Fibroblast of skin of abdomen (primary cell): ENCODE measurements at places on chromosomes 6 and 20.

GRCh38 chr6:169862043-169862891, 110.8 kb downstream of the ERMARD start:
- no peak for DNase-seq

DNA sequence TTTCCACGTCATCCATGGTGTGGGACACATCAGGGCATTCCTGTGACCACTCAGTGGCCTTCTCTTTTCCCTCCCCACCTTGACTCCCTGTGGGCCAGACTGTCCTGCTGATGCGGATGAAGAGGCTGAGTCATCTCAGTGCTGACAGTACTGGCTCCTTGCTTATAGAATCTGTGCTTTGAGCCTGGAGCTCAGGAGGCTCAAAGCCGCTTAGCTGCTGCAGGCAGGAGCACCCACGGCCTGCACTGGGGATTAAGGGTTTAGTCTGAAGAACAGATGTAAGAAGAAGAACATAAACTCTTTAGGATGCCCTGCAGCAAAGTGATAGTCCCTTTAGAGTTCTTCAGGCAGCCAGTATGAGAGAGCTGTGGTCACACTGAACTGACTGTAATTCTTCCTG, 642.0 kb upstream of the CHD6 start:
- DNase-seq = no peak

DNA sequence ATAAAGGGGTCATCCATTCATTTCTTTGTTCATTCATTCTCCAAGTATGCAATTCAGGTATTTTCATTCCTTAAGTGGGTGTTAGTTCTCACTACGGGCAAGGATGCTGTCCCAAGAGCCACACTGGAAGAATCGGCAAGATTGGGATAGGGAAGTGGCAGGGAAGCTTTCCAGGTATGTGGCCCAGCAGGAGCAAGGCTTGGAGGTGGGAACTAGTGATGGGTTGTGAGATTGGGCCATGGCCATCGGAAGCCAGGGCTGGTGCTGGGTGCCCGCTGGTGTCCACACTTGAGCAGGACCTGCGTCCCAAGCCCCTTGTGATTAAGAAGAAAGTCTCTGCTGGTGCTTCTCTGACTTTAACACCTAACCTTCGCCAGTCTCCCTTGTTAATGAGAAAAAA, 15.1 kb downstream of the VSTM2L start:
- no peak for DNase-seq

DNA sequence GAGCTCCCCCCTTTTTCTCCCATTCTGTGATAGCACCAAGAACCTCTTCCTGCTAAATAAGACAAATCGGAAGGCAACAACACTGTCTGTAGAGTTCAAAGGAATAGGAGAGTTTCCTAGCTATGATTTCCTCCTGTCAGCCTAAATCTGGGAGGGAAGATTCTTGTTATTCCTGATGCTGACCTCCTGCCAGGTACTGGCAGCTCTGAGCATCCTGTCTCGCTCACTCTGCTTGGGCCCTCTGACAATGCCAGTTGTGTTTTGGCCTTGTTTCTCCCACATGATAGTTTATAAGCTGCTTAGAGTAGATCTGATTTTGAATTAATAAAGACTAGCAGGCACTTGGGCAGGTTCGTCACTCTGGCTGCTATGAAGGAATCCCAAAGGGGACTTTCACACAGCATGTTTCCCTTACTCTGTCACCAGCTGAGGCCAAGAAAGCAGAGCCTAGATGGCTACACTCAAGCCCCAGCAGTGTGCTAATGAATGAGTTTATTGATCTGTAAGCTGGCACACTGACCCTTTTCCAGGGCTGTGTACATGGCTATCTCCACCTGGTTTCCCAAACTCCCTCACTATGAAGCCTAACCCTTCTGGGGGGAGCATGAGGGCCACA, 52.3 kb downstream of the UQCC1 start:
- DNase-seq = no peak

DNA sequence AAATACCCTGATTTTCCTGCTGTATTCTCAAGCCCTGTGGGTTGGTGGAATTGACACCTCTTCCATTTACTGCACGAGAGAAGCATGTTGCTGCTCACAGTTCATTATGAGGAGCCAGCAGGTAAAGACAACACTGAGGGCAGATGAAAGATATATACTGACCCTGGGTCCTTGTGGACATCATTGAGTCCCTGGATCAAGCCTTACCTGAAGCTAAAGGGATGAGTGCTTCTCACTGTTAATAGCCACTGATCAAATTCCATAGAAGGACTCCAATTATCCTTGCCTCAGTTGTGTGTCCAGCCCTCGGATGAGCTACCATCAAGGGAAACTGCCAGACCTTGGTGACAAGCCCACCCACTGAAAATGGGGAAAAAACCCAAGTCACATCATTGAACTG, 7.7 kb upstream of the SIGLEC1 start:
- DNase-seq = no peak

DNA sequence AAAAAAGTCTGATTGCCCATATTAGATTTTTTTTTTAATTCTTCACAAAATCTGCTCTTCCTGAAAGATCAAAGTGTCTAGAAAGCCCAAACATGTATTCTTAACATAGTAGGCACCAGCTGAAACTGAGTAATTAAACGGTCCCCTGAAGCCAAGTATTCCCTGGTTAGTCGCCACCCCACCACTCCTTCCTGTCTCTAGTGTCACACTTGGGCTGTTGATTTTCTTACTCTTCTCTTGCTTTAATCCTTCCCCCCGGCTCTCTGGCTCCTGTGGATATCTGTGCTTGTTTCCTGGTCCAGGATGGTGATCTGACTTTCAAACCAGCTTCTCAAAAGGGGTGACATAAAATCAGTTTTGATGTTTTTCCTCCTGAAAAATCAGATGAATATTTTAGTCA, 162.9 kb downstream of the QKI start:
- no peak for DNase-seq

GRCh38 chr20:2203436-2203835, 92.4 kb upstream of the TGM3 start:
- no peak for DNase-seq

- peak; percentile 31 for DNase-seq
These were observed 240.9 kb upstream of the BTBD3 start for GRCh38 chr20:11676630-11677287.

DNA sequence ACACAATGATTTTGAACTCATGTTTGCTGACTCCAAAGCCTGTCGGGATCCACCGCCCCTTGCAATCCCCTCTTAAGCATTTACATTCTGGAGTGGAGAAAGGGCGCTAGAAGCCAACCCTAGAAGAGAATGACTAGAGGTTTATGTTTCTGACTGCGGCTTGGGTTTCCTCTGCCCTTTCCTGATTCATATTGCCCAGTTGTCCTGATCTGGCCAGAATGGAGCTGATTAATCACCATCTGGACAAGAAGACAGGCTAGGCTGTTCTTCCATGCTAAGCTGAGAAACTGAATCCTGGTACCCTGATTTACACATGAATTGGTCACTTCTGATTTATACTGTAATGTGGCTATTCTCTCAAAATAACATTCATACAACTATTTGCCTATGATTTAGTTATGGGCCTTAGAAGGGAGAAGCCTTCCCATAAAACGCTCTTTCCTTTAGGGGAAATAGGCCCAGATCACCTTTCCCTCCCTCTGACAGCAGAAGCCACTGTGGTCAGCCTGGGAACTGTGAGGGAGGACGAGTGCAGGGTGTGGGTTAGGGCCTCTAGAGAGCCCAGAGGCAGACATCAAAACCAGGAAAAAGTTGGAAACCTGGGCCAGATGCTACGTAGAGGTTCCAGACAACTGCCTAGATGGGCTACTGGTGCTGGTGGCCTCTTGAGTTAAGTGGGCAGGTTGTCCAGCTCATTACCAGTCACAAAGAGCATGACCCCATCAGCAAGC, 199.2 kb upstream of the PRDM1 start:
- DNase-seq = no peak

GRCh38 chr6:36800223-36801076, 38.8 kb downstream of the CPNE5 start:
- DNase-seq = no peak

DNA sequence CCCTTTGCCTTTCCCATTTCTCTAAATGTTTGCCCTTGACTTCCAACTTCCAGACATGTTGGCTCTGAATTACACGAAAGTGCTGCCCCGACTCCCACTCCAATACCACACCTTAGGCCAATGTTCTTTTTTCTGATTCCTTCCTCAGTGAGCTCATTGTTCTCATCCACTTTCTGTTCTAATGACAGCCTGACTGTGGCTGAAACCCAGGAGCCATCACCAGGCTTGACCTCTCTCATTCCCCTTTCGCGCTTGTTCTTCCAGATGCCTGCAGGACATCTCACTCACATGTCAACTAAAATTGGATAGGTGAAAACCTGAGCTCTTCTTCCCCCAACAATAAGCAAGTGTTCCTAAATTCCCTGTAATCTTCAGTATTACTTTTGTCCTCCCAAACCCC, 40.4 kb downstream of the PTPRK start:
- no peak for DNase-seq

GRCh38 chr6:35426074-35426473, 26.1 kb upstream of the FANCE start:
- DNase-seq = no peak

GRCh38 chr20:9400171-9401025, 114.0 kb upstream of the LAMP5 start:
- no peak for DNase-seq

DNA sequence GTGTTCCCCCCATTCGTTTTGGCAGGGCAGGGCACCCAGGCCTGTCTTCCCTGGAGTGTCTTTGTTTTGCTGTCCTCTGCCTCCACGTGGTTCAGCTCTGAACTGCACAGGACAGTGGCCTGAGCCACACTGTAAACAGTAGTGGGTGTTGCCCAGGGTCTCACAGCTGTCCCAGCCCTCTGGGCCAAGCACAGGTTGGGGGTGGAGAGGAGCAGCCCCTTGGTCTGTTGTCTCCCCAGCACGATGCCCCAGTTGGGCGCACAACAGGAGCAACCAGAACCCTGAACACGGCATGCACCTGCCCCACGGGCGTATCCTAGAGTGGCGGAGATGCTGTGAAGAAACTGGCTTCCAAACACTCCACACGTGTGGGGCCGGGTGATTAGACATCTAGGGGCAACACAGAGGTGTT, 14.4 kb downstream of the CCDC167 start:
- no peak for DNase-seq

- DNase-seq = no peak
These were observed 201.6 kb upstream of the SGK1 start for GRCh38 chr6:134519465-134519864.

GRCh38 chr6:170404697-170405096, 98.1 kb downstream of the FAM120B start:
- no peak for DNase-seq

DNA sequence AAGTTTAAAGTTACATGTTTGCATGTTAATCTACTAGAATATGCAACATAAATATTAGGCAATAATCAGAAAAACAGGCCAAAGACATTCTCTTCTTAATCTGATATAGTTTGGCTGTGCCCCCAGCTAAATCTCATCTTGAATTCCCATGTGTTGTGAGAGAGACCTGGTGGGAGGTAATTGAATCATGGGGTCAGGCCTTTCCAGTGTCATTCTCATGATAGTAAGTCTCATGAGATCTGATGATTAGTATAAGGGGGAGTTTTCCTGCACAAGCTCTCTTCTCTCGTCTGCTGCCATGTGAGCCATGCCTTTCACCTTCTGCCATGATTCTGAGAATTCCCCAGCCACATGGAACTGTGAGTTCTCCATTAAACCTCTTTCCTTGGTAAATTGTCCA, 1241.7 kb upstream of the ADGRB3 start:
- DNase-seq = no peak

- DNase-seq = peak; percentile 62
These were observed 15.4 kb downstream of the FNDC1 start for GRCh38 chr6:159184559-159184958.

DNA sequence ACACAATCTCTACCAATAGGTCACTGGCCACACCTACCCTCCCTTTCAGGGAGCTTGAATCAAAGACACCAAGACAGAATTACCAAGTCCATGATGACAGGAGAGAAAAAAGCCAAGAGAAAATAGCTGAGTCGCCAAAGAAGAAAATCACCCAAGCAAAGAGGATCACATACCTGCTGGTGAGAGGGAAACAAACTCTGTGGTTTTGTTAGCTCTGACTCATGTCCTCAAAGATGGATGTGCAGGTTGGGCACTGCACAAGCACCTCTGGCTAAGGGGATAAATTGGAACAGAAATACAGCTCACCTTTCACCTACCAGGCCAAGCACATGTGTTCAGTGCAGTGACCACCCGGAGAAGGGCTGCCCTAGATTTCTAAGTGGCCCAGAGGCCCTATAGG, 114.8 kb downstream of the TFAP2A start:
- DNase-seq = no peak

GRCh38 chr20:32473231-32474008, 111.7 kb downstream of the NOL4L start:
- DNase-seq = no peak

- DNase-seq = no peak
These were observed 57.0 kb upstream of the BMP6 start for GRCh38 chr6:7668936-7669335.

DNA sequence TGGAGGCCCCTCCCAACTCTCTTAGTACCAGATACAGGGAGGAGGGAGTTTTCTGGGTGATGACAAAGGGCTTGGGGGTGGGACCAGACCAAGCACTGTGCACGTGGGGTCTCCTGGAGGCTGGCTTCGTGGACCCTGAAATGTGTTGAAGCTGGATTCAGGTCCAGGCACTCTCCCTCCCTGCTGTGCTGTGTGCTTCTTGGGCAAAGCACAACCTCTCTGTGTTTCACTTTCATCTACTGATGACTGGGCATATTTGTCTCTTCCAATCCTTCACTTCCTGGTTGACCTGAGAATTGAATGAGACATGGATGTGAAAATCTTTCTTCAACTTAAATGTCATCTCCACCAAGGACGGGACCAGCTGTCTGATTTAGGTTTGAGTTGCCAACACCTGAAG, 14.5 kb upstream of the MLN start:
- DNase-seq = no peak

GRCh38 chr6:75116946-75117345, 88.9 kb downstream of the COL12A1 start:
- peak; percentile 58 for DNase-seq

DNA sequence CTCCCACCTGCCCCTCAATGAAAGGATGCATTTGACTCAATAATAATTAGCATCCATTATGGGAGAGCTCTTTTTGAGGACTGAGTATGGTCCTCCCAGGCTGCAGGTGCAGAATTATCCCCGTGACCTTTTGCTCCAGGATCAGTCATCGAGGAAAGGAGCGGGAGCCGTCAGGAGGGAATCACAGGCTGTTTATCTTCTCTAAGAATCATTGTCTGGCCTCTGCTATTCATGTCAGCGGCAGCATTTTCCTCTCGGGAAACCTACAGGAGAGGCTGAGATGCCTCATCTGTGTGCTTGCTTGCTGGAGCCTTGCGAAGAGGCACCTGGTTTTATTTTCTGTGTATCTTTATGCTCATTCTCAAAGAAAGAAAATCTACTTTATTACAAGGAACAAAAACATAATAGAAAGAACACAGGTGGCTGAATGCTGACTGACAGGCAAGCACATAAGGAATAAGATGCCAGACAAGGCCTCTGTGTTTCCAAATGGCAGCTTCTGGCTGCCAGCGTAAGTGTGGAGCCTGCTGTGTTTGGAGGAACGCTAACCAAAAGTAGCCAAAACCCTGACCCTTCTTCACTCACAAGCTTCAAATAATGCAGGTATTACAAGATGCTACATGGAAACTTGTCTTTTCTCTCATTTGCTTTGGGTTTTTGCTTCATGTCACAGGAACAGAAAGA, 539.1 kb upstream of the MARCKS start:
- DNase-seq = no peak

GRCh38 chr6:126824815-126825214, 293.7 kb upstream of the RSPO3 start:
- DNase-seq = no peak

- peak; percentile 45 for DNase-seq
These were observed 10.6 kb downstream of the CTCFL start for GRCh38 chr20:57514273-57514751.

GRCh38 chr20:33828326-33828844, 17.2 kb downstream of the CHMP4B start:
- DNase-seq = no peak

GRCh38 chr6:81309811-81310210, 442.7 kb downstream of the TENT5A start:
- DNase-seq = peak; percentile 6
